H1 (cell line): ENCODE measurements at places on chromosomes 3 and 15.

- no peak for DNase-seq
Observed at GRCh38 chr3:66661628-66662027, 160.8 kb upstream of the LRIG1 start.

DNA sequence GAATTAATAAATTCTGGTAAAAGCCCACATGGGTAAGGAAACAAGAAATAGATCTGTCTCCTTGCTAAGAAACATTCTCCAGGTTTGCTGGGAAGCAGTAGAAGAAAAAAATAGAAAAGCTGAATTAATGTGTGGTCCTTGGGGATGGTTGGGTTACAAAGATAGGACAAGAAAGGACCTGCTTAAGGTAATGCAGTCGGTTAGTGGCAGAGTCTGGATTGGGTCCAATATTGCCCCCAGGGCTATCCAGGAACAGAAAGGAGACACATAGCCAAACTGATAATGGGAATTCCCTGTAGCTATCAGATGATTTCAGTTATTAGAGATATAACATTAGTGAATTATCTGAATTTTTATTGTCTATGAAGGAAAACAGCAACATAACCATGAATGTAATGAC lies 584.3 kb downstream of the ROBO1 start:
- no peak for DNase-seq

- DNase-seq: no peak
Observed at GRCh38 chr15:99476413-99477222, 89.2 kb upstream of the MEF2A start.

- DNase-seq: no peak
Observed at GRCh38 chr3:185818267-185818875, 6.5 kb downstream of the IGF2BP2 start.

- DNase-seq: no peak
Observed at GRCh38 chr3:162569314-162569713, 1072.7 kb downstream of the OTOL1 start.

DNA sequence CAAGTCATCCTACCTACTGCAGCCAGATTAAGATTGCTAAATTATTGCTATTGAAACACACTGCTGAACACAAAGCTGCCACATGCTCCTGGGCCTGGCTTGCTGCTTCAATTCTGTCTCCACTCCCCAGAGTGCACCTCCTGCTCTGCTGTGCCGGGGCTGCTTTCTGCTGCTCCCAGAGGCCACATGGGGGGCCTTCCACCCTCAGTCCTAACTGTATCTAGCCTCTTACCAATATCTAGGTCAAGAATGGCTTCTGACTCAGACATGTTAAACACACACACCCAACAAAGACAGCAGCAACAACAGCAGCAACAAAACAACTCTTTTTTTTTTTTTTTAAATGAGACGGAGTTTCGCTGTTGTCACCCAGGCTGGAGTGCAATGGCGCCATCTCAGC lies 33.0 kb downstream of the MYZAP start:
- no peak for DNase-seq

- DNase-seq: no peak
Observed at GRCh38 chr3:59620325-59620724, 570.5 kb upstream of the CFAP20DC start.

GRCh38 chr3:124269619-124270018 lies 277.7 kb upstream of the ROPN1 start:
- DNase-seq: no peak

GRCh38 chr3:46883830-46884185 lies 6.3 kb downstream of the PTH1R start:
- no peak for DNase-seq

DNA sequence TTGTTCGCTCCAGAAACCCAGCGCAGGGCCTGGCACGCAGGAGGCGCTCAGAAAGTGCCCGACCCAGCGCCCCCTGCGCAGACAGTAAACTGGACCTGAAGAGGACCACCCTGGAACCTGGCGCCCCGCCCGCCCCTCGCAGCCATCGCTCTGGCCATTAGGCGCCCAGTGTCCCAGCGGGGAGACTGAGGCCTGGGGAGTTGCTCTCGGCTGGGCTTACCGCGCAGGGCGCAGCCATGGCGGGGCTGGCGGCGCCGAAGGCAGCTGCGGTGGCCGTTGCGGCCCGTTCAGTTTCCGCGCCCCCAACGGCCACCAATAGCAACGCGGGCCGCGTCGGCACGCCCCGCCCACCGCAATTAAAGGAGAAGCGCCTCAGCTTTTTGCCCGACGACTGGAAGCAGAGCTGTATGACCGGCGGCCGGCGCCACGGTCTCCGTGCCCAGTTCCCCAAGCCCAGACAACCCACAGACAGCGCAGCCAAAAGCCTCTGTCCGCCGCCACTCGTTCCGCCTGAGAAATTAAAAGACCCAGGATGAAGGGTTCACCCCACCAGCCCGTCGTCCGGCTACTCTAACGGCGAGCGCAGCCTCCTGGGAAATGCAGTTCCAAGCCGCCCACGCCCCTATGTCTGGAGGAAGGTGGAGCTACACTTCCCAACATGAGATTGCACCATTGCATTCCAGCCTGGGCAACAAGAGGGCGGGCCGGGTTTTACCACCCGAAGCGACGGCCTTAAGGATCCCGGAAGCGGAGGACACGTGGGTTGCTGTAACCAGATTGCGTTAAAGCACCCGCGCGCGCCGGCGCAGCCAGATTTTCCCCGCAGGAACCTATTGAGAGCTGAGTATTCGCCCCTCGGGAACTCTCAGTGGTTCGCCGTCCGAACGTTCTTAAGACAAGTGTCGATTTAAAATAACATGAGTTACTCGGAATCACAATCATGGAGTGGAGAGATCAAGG lies at the start of gene POC1A:
TSS of gene POC1A (minus strand) at position 289 of the 960 bp plus-strand sequence. CDS start at position 238, 51 bp downstream.
- peak; percentile 96 for DNase-seq

- DNase-seq: no peak
Observed at GRCh38 chr15:101120987-101121386, 130.9 kb downstream of the CHSY1 start.

- no peak for DNase-seq
Observed at GRCh38 chr3:131731709-131732108, 228.9 kb upstream of the MRPL3 start.

- DNase-seq: no peak
Observed at GRCh38 chr3:151660885-151661284, 72.8 kb upstream of the AADACL2 start.

- no peak for DNase-seq
Observed at GRCh38 chr3:185757176-185757575, 67.7 kb downstream of the IGF2BP2 start.

GRCh38 chr15:83769411-83769999 lies 115.6 kb downstream of the ADAMTSL3 start:
- DNase-seq: no peak

- DNase-seq: peak; percentile 60
Observed at GRCh38 chr3:63067999-63068645, 192.9 kb upstream of the CADPS start.

- peak; percentile 48 for DNase-seq
Observed at GRCh38 chr3:20185331-20185678, 701 bp downstream of the SGO1 start.

DNA sequence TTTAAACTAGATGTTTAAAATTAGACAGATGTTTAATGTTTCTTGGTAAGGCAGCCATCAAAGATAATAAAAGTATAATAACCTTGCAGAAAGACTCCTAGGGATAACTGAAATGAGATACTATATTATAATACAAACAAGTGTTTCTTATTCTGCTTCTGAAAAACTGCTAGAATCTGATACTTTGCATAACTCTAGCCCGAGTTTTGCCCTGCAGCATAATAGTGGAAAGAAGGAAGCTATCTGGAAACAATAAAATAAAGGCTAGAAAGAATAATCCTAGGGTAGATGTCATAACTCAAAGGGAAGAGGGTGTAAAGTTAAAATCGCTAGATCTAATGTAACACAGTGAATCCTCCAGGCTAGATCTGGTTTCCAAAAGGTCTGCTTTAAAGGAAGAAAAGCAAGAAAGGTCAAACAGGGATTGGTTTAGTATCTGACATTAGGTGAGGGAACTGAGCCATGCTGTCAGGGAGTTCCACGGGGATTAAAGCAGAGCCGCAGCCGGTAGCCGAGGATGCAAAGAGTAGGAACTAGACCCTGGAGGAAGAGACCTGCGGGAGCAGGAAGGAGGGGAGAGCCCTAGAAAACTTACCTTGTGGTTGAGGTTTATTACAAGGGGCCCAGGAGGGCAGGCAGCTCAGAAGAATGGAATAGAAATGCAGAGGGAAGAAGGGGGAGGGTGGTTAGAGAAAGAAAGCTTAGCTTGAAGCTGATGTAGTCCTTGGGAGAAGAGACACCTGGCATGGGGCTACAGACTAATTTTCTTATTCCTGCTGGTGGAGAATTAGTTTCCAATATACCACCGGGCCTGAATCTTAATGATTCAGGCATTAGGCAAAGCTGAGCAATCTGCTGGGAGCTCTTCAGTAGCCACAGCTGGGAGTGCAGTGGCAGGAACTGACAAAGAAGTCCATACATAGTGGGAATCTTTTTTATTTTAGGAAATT lies 46.1 kb upstream of the TUSC7 start:
- DNase-seq: no peak

- DNase-seq: no peak
Observed at GRCh38 chr3:98573181-98573728, 20.2 kb downstream of the CPOX start.

GRCh38 chr15:89761009-89761831 lies 10.2 kb upstream of the MESP1 start:
- DNase-seq: no peak

GRCh38 chr3:176262071-176262470 lies 935.2 kb downstream of the TBL1XR1 start:
- no peak for DNase-seq

DNA sequence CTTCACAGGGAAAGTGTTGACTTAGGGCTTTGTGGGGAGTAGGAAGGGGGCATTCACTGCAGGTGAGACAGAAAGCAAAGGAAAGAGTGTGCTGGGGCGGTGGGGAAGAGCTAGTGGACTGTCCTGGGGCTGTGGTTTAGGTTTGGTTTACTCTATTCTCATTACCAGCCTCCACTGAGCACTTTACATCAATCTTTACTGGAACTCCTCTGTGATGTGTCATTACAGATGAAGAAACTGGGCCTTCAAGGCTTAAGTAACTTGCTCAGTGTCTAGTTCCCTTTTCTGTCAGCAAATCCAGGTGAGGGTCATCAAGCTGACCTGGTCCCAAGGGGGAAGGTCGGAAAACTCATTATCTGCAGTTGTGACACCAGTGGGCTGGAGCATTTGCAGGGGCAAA lies 120.2 kb upstream of the PFN2 start:
- no peak for DNase-seq

DNA sequence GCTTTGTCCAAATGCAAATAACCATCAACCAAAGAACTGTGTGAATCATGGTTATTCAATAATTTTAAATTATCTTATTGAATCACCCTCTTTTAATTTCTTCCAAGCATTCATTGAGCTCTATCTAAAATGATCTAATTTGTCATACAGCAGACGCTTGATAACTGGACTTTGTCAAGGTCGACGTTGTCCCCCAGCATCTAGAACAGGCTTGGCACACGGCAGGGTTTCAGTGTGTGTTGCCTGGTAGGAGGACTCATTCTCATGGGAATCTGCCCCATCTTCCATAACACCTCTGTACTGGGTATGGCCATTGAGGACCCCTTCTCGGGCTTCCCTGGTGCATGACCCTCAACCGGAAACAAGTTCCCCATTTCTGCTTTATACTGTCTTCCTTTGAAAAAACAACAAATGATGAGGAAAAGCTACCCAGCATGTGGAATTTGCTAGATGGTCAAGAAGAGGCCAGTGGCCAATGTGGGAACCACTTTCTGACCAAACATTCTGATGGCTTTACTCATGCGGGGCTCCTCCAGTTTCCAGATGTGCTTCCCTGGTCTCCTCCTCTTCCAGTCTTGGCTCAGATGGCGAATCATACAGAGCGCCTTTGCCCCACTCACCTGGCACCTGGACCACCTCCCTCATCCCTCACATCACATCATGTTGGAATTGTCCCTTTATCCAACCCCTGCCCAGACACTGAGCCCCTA lies 41.7 kb upstream of the SEC22A start:
- no peak for DNase-seq
